ENCODE measurements at places on chromosomes 12 and 14.

DNA sequence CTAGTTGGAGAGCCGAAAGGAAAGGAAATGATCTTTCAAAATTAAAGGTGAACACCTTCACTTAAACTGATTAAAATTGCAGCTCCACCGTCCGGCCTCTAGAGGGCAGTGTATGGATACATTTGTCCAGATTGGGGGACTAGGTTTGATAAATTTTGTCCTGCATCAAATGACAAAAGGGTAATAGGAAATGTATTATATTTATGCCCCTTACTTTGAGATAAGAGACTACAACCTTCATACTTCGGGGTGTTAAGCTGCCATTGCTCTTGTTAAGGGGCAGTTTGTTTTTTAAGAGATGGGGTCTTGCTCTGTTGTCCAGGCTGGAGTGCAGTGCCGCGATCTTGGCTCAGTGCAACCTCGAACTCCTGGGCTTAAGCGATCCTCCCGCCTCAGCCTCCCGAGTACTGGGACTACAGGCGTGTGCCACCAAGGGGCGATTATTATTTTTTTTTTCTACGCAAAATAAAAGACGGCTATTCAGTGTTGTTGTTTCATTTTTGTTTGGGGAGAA lies 818 bp upstream of the SUOX start:
- DNase-seq, result peak; percentile 34

DNA sequence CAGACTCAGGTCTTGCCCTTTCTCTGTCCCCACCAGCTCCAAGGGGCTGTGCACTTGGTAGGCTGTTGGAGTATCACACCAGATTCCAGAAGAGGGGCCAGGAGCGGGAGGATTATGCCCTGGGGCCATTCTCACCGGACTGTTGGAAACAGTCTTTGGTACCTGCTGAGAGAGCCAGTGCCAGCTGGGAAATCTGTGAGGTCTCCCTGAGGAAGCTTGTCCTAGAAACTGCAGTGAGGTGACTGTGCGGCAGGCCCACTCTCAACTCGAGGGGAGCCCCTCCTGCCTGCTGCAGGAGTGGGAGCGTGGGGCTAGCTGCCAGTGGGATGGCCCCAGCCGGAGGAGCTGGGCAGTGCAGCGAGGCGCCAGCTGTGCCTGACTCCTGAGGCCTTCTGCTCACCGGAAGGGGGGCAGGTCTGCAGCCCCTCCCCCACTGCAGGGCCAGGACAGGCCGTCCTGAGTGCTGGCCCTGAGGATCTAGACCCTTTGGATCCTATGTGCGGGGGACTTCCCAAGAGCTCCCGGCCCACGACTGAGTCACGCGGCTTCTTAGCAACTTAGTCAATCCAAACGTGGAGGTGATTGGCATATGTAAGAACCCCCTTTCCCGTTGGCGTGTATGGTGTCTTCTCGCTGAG lies 295.2 kb downstream of the CACNA1C start:
- no peak for DNase-seq

- DNase-seq, result no peak
Observed at GRCh38 chr12:102061096-102061559, 663 bp downstream of the WASHC3 start.

DNA sequence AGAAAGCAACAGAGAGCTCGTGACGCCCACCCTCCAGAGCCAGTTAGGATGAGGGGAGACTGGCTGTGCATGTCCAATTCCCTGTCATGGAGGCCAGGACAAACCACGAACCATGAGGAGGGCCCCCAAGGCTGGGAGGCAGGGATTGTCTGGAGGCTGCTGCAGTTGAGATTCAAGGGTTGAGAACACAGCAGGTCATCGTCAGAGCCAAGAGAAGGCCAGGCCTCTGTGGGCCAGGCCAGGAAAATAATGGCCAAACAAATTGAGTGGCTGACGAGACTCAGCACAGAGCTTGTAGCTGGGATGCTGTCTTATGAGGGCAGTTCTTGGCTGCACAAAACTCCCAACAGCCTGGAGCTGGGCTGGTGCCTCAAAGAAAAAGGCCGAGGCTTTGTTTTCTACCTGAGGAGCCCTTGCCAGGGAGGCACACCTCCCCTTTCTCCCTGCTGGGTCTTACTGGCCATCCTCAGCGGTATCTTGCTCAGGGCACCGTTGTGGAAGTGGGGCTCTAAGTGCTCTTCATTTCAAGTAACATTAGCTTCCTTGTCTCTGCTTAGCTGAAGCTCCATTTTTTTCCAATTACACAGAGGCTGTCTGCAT lies 665.9 kb downstream of the BCL11B start:
- DNase-seq, result no peak

DNA sequence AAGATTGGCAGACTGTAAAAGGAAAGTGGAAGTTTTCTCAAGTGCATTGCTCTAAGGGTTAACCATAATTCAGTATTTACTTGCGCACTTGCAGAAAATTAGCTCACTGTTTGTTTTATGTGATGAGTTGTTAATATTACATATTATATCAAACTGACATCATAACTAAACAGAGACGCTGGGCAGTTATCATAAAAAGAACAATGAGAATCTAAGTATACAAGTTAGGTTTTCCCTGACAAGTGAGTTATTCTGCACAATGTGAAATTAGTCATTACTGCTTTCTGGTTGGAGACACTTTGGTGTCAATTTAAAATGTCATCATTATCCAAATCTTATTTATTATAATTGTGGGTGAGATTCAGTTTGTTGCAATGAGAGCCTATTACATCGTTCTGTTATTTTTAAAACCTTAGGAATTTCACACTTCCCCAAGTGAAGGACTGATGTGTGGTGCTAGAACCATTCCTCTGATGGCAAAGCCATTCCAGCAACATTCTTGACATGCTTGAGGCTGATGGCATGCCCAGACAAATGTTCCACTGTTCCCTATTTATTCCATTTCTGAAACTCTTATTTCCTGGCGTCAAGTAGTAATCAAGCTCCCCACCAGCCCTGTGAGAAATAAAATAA lies 90.1 kb upstream of the FLRT2 start:
- no peak for DNase-seq

GRCh38 chr12:122467983-122468382 lies 32.7 kb downstream of the ZCCHC8 start:
- DNase-seq, result no peak
